ENCODE measurements at places on chromosomes 4 and X. TPM values are rescaled to one million over a fixed set of nuclear protein-coding genes. Genes with fewer than 3 reads are reported as not detected.

USP17L13 gene
- total RNA-seq, result not detected

VCX3A gene
- total RNA-seq, result not detected

ART3 gene
- 0.81 TPM for total RNA-seq

FSTL5 gene
- total RNA-seq, result not detected

GSX2 gene
- 1.6 TPM for total RNA-seq

STIM2 gene
- 25.5 TPM for total RNA-seq

PLCXD1 gene
- total RNA-seq, result 111 TPM

GPR173 gene
- 0.23 TPM for total RNA-seq

ASMT gene
- total RNA-seq, result not detected

HMGN5 gene
- total RNA-seq, result 1.9 TPM

EMCN gene
- total RNA-seq, result 8.8 TPM

SLC25A43 gene
- 44.5 TPM for total RNA-seq

WDR45 gene
- 87.7 TPM for total RNA-seq

HPGDS gene
- 0.86 TPM for total RNA-seq

FGF13 gene
- total RNA-seq, result 1.1 TPM

SSX1 gene
- not detected for total RNA-seq

HSFX4 gene
- total RNA-seq, result not detected

PFKFB1 gene
- total RNA-seq, result 0.52 TPM

CLDN34 gene
- 1.0 TPM for total RNA-seq

SSX2 gene
- not detected for total RNA-seq

DRP2 gene
- 0.08 TPM for total RNA-seq

SRPX2 gene
- 17.6 TPM for total RNA-seq

TBC1D1 gene
- total RNA-seq, result 15.9 TPM

DLG3 gene
- total RNA-seq, result 26.1 TPM

ZNF732 gene
- 0.64 TPM for total RNA-seq

CENPVL1 gene
- not detected for total RNA-seq

HGFAC gene
- not detected for total RNA-seq

FGG gene
- not detected for total RNA-seq

MAGEC3 gene
- total RNA-seq, result not detected

EVC gene
- 12.2 TPM for total RNA-seq

SUPT20HL1 gene
- total RNA-seq, result not detected

SATL1 gene
- total RNA-seq, result 0.10 TPM

TBC1D25 gene
- total RNA-seq, result 43.8 TPM

STARD8 gene
- 1.6 TPM for total RNA-seq

ARX gene
- total RNA-seq, result not detected

DHX15 gene
- total RNA-seq, result 122 TPM

FAM199X gene
- total RNA-seq, result 14.5 TPM

NSUN7 gene
- 4.9 TPM for total RNA-seq

SMIM20 gene
- 18.7 TPM for total RNA-seq

ANTXR2 gene
- total RNA-seq, result 24.0 TPM

NLRP2B gene
- 0.34 TPM for total RNA-seq

MAGEA2B gene
- not detected for total RNA-seq

ASB9 gene
- 1.7 TPM for total RNA-seq

SPANXN3 gene
- not detected for total RNA-seq

CXCL10 gene
- total RNA-seq, result 0.30 TPM

LRCH2 gene
- total RNA-seq, result 0.42 TPM

MAEA gene
- 97.9 TPM for total RNA-seq

NPNT gene
- total RNA-seq, result 12.4 TPM

XAGE2 gene
- total RNA-seq, result not detected

AMBN gene
- 0.68 TPM for total RNA-seq

FGFBP2 gene
- total RNA-seq, result 2.3 TPM

BEX1 gene
- not detected for total RNA-seq

Data from lower leg skin (tissue), 4 donors.